Thoracic aorta (tissue), 2 donors: ENCODE measurements at places on chromosomes 1 and 21. TPM values are rescaled to one million over a fixed set of nuclear protein-coding genes. Genes with fewer than 3 reads are reported as not detected.

The SERPINC1 gene
- not detected for total RNA-seq

The CITED4 gene
- total RNA-seq = 55.9 TPM

The TGFB2 gene
- 9.2 TPM for total RNA-seq

- DNase-seq = no peak
Observed at GRCh38 chr21:29017639-29018237, 1.4 kb downstream of the RWDD2B start.

DNA sequence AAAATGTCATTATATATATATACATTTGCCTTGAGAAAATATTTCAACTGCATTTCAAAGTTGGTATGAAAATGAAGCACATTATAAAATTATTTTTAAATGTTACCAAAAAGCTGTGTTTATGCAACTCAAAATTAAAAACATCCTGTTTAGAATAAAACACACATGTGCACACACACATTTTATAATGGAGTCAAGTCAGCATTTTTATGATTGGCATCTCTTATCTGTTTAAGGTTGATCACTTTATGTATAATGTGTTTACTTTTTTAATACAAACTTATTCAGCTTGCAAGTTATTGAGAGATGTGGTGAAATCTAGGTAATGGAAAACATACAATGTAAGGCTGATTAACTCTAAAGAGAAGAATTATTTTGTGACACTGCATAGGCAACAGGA lies 80.4 kb downstream of the IFI44 start:
- DNase-seq = no peak

- DNase-seq = no peak
Observed at GRCh38 chr1:41366455-41367287, 5.4 kb downstream of the FOXO6 start.

DNA sequence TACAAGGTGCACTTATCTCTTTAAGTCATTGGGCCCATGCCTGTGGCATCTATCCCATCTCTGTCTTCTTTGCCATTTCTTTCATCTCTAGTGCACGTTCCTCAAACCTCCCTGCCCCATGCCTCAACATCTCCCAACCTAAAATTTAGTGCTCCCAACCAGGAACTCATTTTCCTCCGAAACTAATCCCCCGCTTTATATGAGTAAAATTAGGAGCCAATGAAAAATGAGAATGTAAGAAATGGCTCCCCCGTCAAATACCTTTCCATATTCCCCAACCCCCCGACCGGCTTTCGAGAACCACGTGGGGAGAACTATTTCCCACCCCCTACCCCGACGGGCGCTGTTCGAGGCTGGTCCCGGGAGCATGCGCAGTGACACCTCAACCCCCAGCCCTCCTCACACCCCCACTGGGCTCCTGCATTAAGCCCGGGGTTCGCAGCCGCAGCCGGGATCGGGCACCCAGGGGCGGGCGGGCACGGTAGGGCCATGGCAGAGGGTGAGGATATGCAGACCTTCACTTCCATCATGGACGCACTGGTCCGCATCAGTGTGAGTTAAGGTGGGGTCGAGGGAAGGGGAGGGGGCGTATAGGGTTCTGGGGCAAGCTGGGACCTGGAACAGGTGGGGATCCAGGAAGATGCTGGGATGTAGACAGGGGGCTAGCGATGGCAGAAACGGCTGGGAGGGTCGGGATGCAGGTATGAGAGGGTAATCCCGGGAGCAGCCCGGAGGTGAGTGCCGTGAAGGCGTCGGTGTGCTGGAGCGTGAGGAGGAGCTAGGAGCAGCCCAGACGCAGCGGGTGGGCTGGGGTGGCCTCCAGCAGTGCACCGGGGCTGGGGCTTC lies at the start of gene TRIM46:
TRIM46 (plus strand) TSS at position 372 of the 846 bp plus-strand sequence; CDS start at position 490, 118 bp downstream.
- no peak for DNase-seq

GRCh38 chr1:67969446-67969845 lies 81.0 kb downstream of the DIRAS3 start:
- no peak for DNase-seq

DNA sequence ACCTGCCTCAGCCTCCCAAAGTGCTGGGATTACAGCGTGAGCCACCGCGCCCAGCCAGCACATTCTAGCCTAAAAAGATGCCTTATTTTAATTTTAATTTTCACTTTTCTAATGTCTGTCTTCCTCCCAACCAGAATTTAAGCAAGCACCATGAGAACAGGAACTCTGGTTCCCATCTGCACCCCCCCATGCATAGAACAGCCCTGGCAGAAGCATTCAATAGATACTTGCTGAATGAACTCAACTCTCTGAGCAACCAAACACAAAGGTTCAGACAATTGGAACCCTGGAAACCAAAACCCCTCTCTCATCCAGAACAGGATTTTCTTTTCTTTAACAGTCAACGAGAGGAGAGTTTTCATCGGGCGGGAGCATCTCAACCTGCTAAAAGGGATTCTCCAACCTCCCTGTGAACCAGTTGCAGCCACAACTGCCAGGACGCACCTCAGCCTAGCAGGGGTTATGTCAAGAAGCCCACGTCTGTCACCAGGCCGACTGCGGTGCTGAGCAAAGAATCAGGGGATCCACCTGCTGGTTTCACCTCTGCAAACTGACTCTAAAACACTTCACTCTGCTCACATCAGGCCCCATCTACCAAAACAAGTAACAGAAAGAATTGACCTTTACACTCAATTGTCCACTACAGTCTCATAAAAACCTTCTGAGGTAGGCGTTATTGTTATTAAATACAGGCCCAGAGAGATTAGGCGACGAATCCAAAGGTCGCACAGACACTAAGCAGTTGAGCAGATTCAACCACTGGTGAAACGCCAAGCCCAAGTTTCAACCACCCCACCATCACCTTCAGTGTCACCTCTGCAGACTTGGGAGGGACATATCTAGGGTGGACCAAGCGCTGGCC lies 1.7 kb downstream of the KIAA2013 start:
- no peak for DNase-seq

DNA sequence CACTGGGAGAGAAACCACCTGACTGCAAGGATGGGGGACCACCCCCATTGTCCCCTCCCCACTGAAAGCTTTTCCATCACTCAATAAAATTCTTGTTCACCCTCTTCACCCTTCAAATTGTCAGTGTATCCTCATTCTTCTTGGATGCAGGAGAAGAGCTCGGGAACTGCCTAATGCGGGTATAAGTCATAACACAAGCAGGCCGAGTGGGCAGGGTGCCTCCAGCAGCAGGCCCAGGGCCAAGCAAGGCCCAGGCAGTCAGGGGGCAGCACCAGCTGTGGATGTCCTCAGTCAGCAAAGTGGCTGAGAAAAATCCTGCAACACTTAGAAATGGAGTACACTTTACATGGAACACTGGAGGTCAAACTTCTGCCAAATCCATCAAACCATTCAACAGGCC lies 33.7 kb upstream of the SLC35A3 start:
- no peak for DNase-seq

DNA sequence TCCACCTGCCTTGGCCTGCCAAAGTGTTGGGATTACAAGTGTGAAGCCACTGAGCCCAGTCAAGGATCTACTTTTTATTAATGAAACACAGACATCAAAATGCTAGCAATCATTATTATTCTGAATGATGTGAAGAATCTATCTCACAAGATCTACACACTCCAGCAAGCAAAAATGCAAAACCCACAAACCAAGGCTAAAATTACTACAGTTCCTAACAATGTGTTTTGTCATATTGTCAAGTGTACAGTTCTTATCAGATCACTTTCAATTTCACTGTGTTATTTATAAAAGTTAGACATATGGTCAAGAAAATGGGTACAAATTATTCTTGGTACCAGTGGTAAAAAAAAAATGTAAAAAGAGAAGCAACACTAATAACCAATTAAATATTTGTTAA lies 61.3 kb upstream of the SDC3 start:
- DNase-seq = no peak

DNA sequence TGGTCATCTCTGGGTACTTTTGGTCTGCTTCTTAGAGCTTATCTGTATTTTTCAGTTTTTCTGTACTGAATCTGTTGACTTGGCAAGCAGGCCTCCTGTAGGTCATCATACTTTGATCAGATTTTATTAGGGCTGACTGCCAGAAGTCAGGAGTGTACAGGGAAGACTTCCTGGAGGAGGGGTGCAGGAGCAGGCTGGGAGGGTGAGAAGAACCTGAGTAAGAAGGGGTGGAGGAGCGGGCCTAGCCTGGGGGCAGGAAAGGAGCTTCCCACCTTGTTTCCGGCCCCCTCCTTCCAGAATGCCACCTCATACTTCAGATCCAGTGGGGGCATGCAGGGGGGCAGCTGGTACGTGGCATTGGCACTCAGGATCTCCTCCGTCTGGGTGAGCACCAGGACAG lies 18.3 kb upstream of the IL22RA1 start:
- no peak for DNase-seq

GRCh38 chr1:204308023-204308628 lies 51.6 kb downstream of the PLEKHA6 start:
- DNase-seq = no peak

DNA sequence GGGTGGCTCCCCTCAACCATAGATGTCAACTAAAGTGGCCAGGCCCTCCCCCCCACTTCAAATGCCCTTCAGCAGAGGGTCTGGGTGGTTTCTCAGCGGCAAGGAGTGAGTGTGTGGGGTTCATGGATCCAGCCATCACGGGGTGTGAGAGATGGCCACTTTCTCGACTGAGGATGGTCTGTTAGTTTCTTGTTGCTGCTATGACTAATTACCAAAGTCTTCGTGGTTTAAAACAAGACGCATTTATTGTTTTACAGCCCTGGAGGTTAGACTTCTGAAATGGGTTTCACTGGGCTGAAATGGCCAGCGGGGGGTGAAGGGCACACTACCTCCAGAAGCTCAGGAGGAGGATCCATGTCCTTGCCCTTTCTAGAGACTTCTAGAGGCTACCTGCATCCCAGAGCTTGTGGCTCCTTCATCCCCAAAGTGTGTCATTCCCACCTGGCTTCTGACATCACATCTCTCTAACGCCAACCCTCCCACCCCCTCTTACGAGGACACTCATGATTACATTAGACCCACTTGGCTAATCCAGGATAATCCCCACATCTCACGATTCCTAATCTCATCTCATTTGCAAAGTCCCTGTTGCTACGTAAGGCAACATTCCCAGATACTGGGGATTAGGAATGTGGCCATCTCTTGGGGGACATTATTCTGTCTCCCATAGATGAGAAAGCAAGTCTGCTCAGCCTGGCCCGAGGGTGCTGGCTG lies 53.0 kb downstream of the EPHB2 start:
- DNase-seq = no peak

GRCh38 chr1:169860187-169860586 lies 33.5 kb downstream of the SCYL3 start:
- DNase-seq = no peak

DNA sequence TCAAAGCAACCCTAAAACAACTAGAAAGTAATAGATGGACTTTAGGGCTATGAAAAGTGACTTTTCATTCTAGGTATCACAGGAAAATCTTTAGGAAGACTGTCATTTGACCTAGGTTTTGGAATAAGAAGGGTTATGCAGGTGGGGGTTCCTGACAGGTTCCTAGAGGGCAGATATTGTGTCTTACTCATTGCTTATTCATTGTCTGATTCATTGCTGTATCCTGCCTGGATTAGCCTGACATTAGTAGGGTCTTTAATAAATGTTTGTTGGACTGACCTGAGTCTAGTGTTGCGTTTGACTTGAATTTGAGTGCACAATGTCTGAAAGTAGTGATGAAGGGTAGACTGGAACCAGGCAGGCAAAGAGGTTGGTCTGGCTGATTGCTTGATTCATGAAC lies 6.0 kb downstream of the FNBP1L start:
- DNase-seq = no peak
